ENCODE measurements at places on chromosomes 3 and 15.

DNA sequence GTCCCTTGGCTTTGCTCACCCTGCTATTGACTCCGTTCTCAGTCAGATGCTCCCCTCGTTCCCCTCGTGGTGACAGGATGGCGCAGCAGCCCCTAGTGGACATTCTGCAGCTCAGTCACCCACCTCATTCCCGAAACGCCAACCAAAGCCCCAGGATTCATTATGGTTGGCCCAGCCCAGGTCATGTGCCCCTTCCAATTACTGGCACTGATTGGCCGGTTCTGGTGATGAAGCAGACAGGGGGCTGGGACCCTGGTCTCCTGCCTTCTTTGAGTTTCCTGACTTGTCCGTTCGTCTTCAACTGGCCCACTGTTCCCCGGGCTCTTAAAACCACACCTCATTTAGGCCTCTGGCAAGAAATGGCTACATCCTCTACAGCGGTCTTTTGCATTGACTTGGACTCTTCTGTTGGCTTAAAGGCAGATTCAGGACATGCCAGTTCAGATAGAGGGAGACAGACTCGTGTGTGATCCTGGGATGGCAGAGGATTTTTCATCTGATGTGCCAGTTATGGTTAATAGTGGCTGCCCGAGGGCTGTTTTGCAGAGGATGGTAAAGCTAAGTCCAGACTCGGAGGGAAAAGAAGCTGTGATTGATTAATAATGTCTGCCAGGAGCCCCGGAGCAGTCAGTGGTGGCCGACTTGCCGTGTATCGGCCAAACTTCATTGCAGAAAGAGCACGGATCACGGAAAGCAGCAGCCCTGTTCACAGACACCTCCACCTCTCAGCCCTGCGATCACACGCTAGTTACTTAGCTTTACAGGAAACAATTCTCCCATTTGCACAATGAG, 37.8 kb downstream of the LSM3 start:
- DNase-seq: no peak

DNA sequence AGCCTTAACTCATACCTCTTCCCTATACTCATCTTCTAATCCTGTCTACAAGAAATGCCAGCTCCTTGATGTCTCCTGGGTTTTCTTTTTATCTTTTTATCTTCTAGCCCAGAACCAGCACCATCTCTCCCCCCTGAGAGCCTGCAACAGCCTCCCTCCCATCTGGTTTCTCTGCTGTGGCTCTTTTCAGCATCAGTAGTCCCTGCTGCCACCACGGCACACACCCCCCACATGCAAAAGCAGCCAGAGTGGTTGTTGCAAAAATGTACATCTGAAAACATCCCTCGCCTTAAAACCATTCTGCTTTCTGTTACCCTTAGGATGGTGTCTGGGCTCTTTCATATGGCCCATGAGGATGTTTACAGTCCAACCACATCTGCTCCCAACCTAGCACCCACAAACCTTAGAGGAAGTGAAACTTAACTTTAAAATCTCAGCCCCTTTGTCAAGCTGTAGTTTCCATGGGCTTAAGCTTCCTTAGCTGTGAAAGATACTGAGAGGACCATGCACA, 775 bp downstream of the TTC21A start:
- DNase-seq: peak; percentile 84

DNA sequence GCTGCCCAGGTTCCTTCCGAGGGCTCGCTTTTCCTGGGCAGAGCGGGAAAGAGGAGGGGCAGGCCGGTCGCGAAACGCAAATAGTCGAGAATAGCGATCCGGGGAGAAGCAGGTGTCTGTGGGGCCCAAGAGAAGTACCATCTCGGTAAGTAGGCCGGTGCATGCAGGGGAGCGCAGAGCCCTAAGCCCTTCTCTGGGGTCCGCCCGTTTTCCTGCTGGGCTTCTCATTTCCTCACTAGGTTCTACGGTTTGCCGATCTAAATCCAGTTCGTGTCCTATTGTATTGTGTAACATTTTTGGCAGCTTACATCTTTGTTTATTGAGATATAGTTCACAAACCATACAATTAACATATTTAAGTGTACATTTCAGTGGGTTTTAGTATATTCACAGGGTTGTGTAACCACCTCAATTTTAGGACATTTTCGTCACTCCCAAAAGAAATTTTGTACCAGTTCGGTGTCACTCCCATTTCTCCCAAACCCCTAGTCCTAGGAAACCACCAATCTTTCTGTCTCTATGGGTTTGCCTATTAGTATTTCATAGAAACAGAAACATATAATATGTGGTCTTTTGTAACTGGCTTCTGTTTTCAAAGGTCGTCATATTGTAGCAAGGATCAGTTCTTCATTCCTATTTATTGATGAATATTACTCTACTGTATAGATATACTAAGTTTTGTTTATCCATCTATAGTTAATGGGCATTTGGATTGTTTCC, 6.8 kb upstream of the TRIM69 start:
- no peak for DNase-seq

- no peak for DNase-seq
Observed at GRCh38 chr15:36130641-36131310, 448.6 kb upstream of the CDIN1 start.

DNA sequence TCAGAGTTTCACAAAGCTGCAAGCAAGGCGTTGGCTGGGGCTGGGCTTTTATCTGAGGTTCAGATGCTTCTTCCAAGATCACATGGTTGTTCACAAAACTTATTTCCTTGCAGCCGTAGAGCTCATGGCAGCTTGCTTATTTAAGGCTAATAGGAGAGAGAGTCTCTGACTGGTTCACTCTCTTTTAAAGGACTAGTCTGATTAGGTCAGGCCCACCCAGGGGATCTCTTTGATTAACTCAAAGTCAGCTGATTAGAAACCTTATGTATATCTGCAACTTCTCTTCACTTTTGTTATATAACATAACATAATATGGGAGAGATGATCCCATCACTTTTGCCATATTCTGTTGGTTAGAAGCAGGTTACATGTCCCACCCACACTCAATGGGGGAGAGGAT, 99.9 kb upstream of the CCNL1 start:
- DNase-seq: no peak

- no peak for DNase-seq
Observed at GRCh38 chr3:23254282-23254681, 51.2 kb downstream of the UBE2E2 start.

- DNase-seq: peak; percentile 97
Observed at GRCh38 chr15:75738647-75739325, 26.1 kb upstream of the CSPG4 start.

GRCh38 chr15:48794697-48795134, 16.2 kb downstream of the CEP152 start:
- peak; percentile 5 for DNase-seq

DNA sequence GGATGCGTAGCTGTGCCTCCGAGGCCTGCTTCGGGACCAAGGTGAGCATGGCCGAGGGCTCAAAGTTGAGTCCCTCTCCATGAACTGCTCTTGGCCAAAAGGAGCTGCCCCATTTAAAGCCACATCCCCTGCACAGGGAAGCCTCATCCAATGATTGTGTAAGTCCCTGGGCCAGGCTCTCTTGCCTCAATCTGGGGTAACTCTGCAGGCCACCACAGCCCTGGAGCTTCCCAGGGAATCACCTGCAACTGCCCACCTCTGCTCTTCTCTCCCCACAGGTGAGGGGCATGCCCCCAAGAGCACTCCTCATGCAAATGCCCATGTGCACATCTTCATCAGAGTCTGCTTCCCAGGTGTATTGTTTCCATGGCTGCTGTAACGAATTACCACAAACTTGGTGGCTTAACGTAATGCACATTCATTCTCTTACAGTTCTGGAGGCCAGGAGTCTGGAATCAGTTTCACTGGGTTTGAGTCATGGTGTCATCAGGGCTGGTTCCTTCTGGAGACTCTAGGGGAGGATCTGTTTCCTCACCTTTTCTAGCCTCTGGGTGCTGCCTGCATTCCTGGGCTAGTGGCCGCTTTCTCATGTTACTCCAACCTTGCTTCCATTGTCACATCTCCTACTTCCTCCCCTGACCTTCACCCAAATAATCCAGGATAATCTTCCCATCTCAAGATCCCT, 25.0 kb upstream of the LOXL1 start:
- no peak for DNase-seq

DNA sequence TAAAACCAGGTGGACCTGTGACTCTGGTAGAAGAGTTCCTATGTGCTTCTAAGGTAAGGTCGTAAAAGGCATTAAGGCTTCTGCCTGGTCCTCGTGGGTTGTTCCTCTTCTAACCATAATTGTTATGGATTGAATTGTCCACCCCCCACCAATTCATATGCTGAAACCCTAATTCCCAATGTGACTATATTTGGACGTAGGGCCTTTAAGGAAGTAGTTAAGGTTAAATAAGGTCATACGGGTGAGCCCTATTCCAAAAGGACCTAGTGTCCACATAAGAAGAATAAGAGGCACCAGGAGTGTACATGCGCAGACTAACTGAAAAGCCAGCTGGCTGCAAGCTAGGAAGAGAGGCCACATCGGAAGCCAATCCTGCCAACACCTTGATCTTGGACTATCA, 1.9 kb downstream of the ADPGK start:
- no peak for DNase-seq

DNA sequence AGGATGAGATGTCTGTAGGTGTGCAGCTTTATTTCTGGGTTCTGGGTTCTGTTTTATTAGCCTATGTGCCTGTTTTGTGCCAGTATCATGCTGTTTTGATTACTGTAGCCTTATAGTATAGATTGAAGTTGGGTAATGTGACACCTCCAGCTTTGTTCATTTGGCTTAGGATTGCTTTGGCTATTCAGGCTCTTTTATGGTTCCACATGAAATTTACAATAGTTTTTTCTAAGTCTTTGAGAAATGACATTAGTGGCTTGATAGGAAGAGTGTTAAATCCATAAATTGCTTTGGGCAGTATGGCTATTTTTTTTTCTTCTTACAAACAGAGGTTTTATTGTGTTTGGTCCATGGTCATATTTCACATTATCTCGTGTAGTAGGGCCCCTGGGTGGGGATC, 285.8 kb upstream of the GADL1 start:
- no peak for DNase-seq

- DNase-seq: no peak
Observed at GRCh38 chr15:64274341-64274950, 81.5 kb downstream of the CSNK1G1 start.

DNA sequence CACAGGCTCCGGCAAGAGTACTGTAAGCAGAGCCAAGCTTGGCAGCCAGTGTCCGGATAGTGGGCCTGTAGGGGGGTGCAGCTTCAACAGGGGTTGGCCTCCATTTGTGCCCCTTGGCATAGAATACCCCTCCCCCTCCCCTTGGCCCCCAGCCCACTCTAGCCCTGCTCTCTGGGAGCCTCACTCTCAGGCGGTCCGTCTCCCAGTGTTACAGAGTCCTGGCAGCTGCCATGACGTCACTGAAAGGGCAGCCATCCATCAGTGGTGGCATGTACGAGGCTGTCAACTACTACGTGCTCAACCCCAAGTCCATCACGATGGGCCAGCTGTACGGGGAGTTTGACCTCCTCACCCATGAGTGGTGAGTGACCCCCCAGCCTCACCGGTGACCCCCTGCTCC, 50.4 kb downstream of the DNAH1 start:
- no peak for DNase-seq

DNA sequence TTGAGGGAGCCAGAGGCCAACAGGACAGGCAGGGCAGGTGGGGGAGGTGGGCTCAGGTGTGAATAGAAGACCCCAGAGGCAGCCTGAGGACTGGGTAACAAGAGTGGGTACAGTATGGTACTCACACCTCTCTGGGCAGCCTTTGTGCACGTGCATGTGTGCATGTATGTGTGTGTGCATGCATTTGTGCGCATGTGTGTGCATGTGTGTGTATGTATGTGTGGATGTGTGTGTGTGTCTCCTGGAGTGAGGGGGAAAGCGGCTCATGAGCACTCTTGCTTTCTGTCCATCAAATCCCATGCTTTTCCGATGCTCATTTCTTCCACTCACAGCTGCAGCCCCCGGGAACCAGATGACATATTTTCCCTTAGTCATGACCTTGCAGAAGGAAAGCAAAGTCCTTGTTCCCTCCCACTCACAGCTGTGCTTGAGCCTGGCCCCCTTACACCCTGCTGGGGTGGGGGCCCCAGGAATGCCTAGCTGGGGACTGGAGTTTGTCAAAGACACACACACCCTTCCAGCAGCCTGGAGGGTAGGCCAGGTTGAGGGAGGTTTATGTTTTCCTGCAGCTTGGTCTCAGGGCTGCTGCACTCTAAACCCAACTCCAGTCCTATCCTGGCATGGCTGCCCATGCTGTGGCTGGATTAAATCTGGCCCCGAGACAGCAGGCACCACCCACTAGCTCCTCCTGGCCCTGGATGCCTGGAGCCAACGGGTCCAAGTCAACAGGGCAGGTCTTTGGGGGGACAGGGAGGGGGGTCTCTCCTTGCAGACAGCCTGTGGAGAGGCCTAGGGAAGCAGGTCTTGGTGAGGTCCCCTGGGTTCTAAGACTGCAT, 22.5 kb downstream of the CCDC33 start:
- DNase-seq: no peak

DNA sequence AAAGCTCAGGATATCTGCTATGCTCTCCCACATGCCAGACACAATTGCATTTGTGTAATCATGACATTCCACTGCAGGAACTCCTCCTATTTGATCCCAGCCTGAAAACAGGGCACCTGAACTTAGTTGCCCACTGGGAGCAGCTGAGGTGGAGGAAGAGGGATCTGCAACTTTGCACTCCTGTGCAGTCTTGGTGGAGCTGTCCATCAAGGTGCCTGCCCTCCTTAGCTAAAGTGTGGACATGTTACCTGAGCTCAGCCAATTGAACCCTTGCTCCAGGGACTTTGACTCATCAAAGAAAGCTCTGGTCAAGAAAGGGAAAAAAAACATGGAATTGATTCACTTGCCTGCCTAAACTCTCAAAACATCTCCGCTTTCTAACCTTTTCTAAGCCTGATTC, 33.3 kb upstream of the TUBGCP5 start:
- DNase-seq: no peak

DNA sequence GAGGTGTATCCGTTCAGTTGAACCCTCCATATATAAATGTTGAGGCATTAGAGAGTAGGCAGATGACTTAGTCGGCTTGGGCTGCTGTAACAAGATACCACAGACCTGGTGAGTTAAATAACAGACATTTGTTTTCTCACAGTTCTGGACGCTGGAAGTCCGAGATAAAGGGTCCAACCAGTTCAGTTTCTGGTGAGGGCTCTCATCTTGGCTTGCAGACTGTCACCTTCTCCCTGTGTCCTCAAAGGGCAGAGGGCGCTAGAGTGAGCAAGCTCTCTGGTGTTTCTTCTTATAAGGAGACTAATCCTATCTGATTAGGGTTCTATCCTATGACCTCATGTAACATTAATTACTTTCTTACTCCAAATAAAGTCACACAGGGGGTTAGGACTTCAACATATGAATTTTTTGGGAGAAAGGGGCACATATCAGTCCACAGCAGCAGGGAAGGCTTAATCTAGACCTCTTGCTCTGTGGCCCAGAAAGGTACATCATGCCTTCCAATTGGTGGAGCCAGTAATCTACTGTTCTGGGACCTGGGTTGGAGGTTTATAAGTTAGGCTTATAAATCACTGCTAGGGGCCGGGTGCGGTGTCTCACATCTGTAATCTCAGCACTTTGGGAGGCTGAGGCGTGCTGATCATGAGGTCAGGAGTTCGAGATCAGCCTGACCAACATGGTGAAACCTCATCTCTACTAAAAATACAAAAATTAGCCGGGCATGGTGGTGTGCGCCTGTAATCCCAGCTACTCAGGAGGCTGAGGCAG, 26.3 kb upstream of the SLC28A2 start:
- DNase-seq: no peak
